Cardiac muscle cell (in vitro differentiated cells and primary cell): ENCODE measurements at places on chromosomes 12 and 14. TPM values are rescaled to one million over a fixed set of nuclear protein-coding genes. Genes with fewer than 3 reads are reported as not detected.

The BEST3 gene
- 0.25 TPM in 1 of 2 replicates, not detected in the other for total RNA-seq

The ATF7 gene
- 8.7 and 9.1 TPM in 2 replicates for total RNA-seq

The PRB2 gene
- not detected in 2 replicates for total RNA-seq

The DHRS2 gene
- 1.0 TPM in 1 of 2 replicates, not detected in the other for total RNA-seq

The KCNA5 gene
- total RNA-seq: 5.1 TPM in 2 replicates

The LBHD2 gene
- total RNA-seq: not detected in 2 replicates

The SERPINA1 gene
- total RNA-seq: 0.69 TPM in 1 of 2 replicates, not detected in the other

The CPNE6 gene
- total RNA-seq: 0.12 TPM in 1 of 2 replicates, not detected in the other

The AMN gene
- total RNA-seq: 0.21 and 0.48 TPM in 2 replicates

The FAM90A1 gene
- total RNA-seq: 0.18 and 0.28 TPM in 2 replicates

The SERPINA10 gene
- not detected in 2 replicates for total RNA-seq

The SMARCC2 gene
- 69.7 and 94.2 TPM in 2 replicates for total RNA-seq

The ANKS1B gene
- 1.8 and 6.7 TPM in 2 replicates for total RNA-seq

The CCDC196 gene
- total RNA-seq: not detected in 2 replicates

The OTX2 gene
- total RNA-seq: 3.3 and 7.1 TPM in 2 replicates

The GALNT8 gene
- 2.7 and 8.1 TPM in 2 replicates for total RNA-seq

- DNase-seq: peak; percentile 39
Measured at GRCh38 chr14:101965770-101966722, 1.7 kb downstream of the DYNC1H1 start.

GRCh38 chr14:99821519-99822508, 28.6 kb downstream of the EML1 start:
- DNase-seq: peak; percentile 57

- no peak for DNase-seq
Measured at GRCh38 chr12:4564818-4565217, 2.8 kb downstream of the DYRK4 start.

DNA sequence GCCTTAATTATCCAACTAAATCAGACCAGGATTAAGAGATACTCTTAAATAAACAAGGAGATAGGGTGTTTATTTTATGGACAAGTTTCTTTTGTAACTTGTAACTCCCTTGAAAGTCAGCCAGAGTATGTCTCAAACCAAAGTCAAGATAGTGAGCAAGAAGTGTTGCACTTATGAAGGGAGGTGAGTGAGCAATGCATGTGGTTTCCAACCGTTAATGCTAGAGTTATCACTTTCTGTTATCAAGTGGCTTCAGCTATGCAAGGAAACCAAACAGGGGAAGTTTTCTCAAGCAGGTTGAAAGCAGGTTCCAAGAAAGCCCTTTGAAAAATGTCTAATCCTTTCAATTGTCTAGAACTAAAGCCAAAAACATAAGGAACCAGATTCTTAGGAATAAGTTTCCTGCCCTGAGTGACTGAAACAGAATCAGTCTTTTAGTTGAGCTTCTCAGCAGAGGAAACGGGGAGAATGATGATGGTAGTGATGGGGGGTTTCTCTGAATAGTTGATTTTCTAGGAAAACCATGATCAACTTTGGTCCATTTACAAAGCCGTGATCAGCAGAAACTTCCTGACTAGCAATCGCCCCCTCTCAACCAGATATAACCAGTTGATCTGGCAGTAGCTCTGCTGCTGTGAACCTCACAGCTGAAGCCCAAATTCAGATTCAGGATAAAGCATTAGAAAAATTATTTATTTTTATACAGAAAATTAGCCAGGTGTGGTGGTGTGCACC, 128.4 kb downstream of the DAD1 start:
- DNase-seq: peak; percentile 40

DNA sequence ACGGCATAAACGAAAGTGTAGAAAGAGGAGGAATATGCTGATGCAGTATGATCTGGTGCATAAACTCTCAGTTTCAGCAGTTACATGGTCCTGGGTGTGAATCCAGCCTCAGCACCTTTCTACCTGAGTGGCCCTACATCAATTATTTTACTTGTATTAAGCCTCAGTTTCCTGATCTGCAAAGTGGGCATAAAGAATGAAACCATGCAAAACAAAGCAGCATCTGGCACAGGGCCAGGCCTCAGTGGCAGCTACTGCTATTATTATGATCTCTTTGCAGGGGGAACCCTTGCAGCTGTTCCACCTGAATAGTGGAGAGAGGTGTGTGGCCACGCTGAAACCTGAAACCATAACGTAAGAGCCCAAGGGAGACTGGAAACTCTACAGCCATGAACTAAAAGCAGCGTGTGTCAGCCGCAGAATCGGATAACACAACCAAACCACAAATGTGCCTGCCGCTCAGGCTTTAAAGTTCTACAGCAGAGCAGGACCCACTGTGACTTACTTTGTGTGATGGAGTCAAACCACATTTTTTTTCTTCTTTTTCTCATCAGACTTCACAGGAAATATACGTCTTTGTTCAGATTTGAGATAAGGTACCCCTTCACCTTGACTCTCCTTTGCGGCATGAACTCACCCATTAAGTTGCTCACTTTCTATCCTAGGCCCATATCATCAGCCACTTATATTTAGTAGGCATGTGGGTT, 29.2 kb upstream of the FOS start:
- peak; percentile 32 for DNase-seq

GRCh38 chr12:118061873-118062843, 1.2 kb upstream of the WSB2 start:
- DNase-seq: peak; percentile 66

DNA sequence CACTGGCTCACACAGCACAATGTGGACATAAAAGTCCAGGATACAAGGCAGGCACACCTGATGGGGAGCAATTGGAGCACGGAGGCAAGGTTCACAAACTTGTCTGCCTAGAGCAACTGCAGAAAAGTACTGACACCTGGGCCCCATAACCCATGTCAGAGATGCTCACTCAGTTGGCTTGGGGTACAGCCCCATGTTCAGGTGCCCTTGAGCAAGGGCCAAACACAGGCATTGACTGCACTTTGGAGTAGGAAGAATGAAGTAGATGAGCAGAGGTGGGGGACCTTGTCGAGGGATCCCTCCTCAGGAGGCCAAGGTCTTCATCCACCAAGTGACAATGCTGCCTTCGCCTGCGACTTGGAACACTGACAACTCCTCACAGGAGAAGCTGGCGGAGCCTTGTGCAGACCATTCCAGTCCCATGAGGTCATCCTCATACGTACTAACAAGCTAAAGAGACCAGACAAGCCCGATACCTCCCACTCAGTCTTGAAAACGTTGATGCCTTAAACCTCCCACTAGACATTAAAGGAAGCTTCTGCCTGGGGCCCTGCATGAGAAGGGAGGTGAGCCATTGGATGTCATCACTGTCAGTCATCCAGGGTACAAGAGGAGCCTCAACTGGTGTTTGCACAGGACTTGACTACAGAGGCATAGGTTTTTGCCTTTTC, 42.5 kb upstream of the C14orf180 start:
- DNase-seq: no peak

- no peak for DNase-seq
Measured at GRCh38 chr12:78697817-78698415, 166.7 kb upstream of the SYT1 start.

GRCh38 chr12:41061192-41061591, 126.9 kb upstream of the PDZRN4 start:
- DNase-seq: no peak

- no peak for DNase-seq
Measured at GRCh38 chr12:131139363-131140068, 185.8 kb downstream of the ADGRD1 start.

DNA sequence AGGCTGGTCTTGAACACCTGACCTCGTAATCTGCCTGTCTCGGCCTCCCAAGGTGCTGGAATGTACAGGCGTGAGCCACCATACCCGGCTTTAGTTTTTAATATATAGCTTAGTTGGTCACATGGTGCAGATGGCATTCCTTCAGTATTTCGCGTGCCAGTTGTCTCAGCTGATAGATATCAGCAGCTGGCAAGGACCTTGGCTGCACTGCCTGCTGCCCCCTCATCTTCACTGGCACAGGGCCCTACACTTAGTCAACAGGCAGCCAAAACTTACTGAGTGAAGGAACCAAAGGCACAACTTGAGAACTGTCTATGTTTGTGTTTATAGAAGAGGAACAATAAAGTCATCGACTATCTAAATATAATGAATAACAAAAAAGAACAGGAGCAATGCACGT, 31.0 kb downstream of the EID3 start:
- no peak for DNase-seq

DNA sequence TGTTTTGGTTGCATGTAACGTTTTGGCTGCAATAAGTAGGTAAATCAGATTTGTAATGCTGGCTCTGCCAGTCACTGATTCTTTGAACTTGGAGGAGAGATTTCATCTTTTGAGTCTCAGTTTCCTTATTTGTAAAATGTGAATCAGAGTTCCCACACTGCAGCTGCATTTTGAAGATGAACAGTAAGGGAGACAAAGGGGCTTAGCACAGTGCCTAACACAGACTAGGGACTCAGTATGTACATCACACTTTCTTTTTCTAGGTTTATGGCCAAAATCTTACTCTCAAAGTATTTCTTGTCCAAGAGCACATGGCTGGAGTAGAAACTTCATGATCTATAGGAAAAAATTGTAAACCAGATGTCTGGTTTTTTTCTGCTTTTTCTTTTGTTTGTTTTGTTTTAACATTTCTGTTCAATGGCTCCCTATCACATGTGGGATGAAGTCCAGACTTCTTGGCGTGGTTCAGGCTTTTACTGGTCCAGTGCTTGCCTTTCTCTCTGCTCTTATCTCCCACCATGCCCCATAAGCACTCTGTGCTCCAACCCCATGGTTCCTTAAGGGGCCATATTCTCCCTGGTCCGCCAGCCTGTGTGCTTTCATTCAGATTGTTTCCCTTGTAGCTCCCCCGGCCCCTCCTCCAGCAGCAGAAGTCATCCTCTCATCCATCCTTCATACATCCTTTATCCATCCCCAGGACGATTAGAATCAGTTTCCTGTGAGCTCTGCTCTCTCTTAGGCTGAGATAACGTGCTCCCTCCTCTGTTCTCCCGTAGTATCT, 58.0 kb downstream of the SYNE2 start:
- DNase-seq: no peak

DNA sequence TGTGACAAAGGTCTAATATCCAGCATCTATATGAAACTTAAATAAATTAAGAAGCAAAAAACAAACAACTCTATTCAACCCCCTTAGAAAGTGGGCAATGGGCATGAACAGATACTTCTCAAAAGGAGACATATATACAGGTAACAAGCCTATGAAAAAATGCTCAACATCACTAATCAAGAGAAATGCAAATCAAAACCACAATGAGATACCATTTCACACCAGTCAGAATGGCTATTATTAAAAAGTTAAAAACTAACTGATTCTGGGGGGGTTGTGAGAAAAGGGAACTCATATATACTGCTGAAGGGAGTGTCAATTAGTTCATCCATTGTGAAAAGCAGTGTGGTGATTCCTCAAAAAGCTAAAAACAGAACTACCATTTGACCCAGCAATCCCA, 198.9 kb downstream of the BMP4 start:
- no peak for DNase-seq

DNA sequence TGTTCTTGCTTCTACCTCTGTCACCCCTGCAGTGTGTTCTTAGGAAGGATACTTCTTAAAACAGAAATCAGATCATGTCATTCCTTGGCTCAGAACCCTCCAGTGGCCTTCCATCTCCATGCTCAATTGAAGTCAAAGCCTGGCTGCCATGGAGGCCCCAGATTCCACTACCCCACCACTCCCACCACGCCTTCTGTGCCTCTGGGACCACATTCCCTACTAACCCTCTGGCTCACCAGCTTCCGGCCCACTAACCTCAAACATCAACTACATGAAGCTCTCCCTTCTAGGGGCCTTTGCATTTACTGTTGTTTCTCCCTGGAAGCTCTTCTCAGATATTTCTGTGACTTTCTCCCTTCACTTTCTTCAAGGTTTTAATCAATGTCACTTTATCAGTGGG, 76.1 kb upstream of the REP15 start:
- DNase-seq: no peak

DNA sequence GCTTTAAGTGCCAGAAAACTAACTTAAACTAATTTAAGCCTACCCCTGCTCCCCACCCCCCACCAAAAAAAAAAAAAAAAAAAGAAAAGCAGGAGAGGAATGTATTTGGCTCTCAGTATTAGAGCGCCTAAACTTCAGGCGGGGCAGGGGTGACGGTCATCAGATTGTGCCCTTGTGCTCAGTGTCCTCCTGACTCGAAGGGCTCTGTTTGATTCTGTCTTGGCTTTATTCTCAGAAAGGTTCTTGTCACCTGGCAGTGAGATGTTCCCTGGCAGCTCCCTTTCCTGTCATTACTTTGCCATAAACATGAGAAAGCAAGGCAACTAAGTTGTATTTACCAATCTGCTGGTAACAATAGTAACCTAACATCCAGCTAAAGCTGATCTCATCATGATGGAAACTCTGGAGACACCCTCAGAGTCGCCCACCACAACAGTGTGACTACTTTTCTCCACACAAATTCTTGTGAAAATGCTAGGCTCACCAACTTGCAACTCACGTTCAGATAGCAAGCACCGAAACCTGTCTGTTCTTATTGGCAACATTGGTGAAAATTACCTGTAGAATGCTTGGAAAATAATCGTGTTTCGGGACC, 39.0 kb upstream of the WNK1 start:
- no peak for DNase-seq

DNA sequence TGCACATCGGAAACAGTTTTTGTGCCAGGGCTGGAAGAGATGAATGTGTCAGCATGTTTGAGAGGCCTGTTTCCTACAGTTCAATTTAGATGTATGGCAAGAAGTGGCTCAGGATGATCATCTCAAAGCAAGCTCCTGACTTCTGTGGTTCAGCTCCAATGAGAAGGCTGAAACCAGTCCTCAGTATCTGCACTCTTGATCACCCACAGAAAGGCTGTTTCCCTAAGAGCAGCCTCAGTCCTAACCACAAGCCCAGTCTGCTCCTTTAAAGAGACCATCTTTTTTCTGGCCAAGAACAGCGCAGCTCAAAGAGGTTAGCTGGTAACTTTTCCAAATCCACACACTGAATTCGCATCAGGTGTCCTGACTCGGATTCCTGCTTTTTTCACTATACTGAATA, 19.2 kb downstream of the CSRP2 start:
- no peak for DNase-seq

- no peak for DNase-seq
Measured at GRCh38 chr14:99664937-99665273, 19.2 kb upstream of the CYP46A1 start.

GRCh38 chr12:94898388-94898787, 105.1 kb downstream of the NDUFA12 start:
- peak; percentile 35 for DNase-seq

DNA sequence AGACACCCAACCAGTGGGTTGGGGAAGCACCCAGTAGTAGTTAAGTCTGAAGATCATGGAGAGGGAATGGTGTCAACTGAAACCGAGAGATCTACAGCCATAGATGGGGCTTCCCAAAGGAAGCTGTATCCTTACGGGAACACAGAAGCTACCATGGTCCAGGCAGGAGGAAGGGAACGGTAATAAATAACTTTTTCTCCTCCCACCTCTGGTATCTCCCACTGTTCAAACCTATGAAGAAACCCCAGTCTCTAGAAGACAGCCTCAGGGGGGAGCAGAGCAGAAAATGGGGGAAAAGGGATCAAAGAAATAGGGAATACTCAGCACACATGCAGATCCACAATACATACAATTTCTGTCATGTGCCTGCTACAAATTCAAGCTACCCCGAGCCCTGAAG, 33.4 kb downstream of the ZNF605 start:
- no peak for DNase-seq

- no peak for DNase-seq
Measured at GRCh38 chr12:45745861-45746277, 16.4 kb downstream of the ARID2 start.
